ENCODE measurements at places on chromosomes 13 and 19. TPM values are rescaled to one million over a fixed set of nuclear protein-coding genes. Genes with fewer than 3 reads are reported as not detected.

DNA sequence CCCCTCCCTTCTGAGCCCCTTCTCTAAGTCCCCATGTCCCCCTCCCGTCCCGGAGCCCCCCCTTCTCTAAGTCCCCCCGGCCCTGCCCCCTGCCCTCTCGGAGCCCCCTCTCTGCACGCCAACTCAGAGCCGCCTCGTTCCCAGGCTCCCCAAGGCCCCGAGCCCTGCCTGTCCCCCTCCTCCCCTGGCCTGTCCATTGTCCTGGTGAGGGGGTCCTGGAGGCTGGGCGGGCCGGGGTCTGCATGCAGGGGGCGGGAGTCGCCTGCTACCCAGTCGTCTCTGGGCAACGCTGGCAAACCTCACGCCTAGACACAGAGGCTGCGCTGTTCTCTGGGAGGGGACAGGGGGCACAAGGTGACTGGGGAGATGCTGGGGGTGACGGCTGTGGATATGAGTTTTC is 39.2 kb upstream of the SEMA6B start:
- no peak for DNase-seq

- no peak for DNase-seq
Observed at GRCh38 chr19:32720216-32720935, 809 bp downstream of the TDRD12 start.

SIGLEC9 gene
- polyA plus RNA-seq, result not detected

DNA sequence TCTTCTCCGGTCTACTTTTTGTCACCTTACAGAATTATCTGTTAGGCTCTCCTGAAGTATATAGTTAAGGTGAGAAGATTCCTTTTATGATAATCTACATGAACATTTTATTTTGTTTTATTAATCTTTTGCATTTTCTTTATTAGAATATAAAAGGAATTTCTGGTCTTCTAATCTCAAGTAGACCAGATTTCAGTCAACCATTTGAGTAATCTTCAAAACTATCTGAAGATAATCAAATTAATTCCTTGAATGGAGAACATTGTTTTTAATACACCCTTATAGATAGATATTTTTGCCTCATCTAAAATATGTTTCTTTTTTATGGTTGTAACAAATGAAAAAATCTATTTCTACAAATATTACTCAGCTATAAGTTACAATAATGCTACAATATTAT is 381.7 kb upstream of the PCDH20 start:
- DNase-seq, result no peak

TECR gene
- 118 TPM for polyA plus RNA-seq

DNA sequence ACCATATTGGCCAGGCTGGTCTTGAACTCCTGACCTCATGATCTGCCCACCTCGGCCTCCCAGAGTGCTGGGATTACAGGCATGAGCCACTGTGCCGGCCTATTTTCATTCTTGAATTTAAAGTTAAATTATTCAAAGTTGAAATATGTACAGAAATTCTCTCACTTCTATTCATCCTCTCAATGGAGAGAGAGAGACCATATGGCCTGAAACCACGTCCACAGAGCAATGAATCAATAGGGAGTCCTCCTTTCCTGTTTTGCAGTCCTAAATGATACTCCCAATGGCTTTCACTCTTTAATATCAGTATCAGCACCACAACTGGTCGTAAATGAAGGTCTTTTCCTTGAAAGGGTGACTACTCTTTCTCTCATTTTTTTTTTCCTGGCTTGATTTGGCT is 30.5 kb upstream of the KCTD4 start:
- no peak for DNase-seq

CDX2 gene
- 0.34 TPM for polyA plus RNA-seq

PKN1 gene
- polyA plus RNA-seq, result 45.8 TPM

GRCh38 chr13:21638319-21639282 is 32.3 kb upstream of the FGF9 start:
- DNase-seq, result peak; percentile 15

HOMER3 gene
- 35.4 TPM for polyA plus RNA-seq

POMP gene
- 112 TPM for polyA plus RNA-seq

KASH5 gene
- polyA plus RNA-seq, result 0.17 TPM

- no peak for DNase-seq
Observed at GRCh38 chr13:22929381-22930126, 251.2 kb upstream of the SGCG start.

GRCh38 chr13:22173610-22174009 is 502.7 kb downstream of the FGF9 start:
- DNase-seq, result peak; percentile 1

DNA sequence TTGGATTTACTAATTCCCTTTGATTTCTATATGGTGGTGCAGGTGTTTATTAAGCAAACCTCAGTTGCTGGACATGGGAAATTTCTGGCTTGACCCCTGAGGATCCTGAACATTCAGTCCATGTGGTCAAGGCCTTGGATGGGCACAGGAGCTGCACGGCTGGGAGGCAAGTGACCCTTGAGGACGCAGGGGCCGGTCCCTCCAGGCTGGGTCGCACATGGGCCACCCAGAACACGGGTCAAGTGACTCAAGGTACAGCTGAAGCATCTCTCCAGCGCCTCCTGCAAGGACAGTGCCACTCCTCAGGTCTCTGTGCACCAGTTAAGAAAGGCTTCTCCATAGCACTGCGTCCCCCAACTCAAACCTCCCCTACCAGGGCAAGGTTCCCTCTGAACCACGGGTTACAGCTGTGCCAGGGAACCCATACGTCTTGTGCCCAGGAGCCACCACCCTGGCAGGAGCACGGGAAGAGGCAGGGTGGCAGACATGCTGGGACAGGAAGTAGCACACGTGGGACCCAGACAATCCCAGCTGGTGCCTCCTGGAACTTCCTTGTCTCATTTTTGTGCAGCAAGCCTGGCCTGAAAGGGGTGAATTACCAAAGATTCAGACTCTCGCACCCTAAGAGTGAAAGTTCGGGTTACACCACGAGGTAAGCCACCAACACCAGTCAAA is 93.1 kb downstream of the SPACA7 start:
- DNase-seq, result no peak

RNF17 gene
- not detected for polyA plus RNA-seq

IL12RB1 gene
- polyA plus RNA-seq, result not detected

DNA sequence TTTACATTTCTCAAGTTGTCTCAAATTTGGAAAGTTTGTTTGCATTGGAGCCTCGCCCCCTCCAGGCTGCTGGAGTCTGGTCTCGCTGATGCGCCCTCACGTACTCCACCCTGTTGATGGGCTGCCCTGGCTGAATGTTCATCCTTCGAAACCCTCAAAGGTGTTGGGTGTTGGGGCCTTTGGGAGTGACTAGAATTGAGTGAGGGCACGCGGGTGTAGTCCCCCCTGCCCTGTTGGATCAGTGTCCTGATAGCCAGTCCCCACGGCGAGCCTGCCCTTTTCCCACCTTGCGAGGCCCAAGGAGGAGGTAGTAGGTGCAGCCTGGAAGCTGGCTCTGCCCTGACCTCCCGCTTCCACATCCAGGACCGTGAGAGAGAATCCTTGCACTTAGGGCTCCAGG is 14.8 kb downstream of the TFDP1 start:
- no peak for DNase-seq

GRCh38 chr13:50796463-50796862 is 47.0 kb downstream of the DLEU7 start:
- DNase-seq, result peak; percentile 2

GRCh38 chr13:85597790-85598500 is 201.3 kb downstream of the SLITRK6 start:
- DNase-seq, result no peak

ZNF534 gene
- polyA plus RNA-seq, result not detected

FFAR1 gene
- not detected for polyA plus RNA-seq

DNA sequence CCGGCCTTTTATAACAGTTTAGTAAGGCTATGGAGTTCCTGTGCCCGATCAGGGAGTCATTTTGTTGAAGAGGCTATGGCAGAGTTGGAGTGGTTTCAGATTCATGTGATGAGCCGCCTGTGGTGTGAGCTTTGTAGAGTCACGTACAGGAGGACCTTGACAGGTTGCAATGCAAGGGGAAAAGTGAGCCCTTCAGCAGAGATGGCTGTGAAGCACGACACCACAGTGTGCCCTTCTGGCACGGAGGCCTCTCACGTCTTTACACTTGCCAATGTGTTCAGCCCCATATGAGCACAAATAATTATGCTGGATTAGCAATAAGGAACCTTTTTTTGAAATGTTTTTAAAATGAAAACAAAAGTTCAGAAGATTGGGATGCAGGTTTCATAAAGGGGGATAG is 499.8 kb downstream of the LIG4 start:
- DNase-seq, result no peak

COX7A1 gene
- polyA plus RNA-seq, result not detected

GRCh38 chr19:16778796-16779411 is 50.3 kb upstream of the SIN3B start:
- peak; percentile 81 for DNase-seq

TGFBR3L gene
- 1.4 TPM for polyA plus RNA-seq

ATP8B3 gene
- 3.9 TPM for polyA plus RNA-seq

DNA sequence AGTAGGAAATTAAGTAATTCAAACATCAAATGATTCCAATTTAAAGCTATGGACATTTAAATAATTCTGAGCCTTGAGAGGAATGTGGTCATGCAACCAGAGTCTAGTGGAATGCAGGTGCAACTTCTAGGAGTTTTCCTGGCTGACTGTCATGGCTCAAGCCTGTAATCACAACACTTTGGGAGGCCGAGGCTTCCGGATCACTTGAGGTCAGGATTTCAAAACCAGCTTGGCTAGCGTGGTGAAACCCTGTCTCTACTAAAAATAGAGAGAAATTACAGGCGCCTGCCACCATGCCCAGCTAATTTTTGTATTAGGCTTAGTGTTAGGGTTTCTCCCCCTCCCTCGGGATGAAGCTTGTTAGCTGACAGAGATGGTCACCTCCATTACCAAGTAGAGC is 6.4 kb downstream of the ZNF808 start:
- DNase-seq, result no peak

VSIG10L gene
- polyA plus RNA-seq, result 6.7 TPM

All from A549 (cell line).